NCI-H1436 treated with DMSO at 0.1 percent for 48 hours (cell line): ENCODE measurements at places on chromosomes 5 and 9.

GRCh38 chr5:176732736-176733405 lies 77.5 kb upstream of the UNC5A start:
- no peak for DNase-seq

- no peak for DNase-seq
These were observed 174.4 kb downstream of the SLIT3 start for GRCh38 chr5:169126481-169127021.

DNA sequence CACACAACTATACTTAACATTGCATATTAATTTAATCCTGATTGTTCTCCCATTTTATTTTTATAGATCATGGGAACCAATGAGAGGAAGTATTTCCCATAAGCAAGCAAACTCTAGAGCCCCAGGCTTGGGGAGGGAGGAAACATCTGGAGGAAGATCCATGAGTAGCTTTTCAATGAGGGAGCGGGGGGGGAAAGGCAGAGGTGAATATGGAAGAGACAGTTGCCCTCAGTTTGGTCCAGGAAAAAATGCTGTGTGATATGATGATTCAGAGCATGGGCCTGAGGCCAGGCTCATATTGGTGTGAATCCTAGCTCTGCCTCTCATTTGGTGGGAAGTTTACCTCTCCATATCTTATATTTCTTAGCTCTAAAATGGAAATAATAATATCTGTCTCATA lies 42.2 kb upstream of the ALDOB start:
- DNase-seq = no peak

GRCh38 chr5:33936381-33937016 lies at the start of gene RXFP3:
Gene RXFP3, plus strand, starts transcription at chr5:33936386. Its CDS starts 355 bp downstream, at chr5:33936741.
- DNase-seq = no peak

DNA sequence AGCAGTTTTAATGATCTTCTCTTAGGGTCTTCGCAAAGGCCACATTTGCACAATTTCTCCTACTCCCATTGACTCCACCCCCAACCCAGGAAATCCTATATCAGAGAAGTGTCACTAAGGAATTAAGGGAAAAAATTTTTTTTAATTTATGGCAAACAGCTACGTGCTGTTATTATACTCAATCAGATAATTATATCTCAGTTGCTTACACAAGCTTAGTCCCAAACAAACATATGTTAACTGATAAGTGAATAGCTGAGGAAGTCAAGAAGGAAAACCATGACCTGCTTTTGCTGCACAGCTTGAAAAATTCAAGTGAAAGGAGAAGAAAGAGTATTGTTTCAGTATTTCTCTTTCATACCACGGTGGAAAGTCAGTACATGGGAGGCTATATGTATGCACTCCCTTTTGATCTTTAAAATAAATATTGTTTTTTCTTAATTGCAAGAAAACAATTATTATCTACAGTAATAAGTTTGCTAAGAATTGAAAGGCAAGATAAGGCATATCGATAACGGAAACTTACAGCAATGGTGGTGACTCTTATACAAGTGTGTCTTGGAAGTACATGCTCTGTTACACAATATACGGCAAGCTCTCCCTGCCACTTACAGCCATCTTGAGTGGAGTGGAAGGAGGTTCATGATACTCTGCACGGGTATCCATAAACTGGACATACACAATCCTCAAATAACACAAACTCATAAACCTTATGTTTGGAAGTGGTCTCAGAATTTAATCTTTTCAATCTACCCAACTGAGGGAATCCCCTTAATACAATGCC lies 167.9 kb upstream of the FREM1 start:
- no peak for DNase-seq

DNA sequence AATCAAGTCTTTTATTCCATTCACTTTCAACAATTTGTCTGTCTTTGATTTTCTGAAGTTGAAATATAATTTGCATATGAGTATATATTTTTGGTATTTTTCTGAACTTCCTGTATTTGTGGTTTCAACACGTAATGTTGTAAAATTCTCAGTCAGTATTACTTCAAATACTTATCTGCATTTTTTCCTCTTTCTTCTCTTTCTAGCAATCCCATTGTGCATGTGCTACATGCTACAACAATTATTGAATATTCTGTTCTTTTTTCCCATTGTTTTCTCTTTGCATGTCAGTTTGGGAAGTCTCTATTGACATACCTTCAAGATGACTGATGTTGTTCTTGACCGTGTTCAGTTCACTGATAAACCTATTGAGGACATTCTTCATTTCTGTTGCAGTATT lies 5.6 kb upstream of the ANKRD18A start:
- DNase-seq = no peak

DNA sequence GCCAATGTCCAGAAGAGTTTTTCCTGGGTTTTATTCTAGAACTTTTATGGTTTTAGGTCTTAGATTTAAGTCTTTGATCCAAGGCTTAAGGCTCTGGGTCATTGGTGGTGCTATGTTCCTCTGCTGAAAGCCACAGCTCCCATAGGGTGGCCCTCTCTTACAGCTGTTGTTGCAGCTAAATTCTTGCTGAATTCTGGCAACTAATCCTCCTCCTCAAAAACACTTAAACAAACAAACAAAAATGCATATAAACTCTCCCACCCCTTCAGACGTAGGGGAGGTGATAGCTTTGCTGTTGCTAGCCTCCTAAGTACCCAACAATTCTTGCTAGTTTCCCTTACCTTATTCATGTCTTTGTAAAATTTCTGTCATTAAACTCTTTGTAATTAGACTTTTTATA lies 30.2 kb downstream of the IQGAP2 start:
- no peak for DNase-seq

- DNase-seq = no peak
These were observed 125.7 kb downstream of the FBN2 start for GRCh38 chr5:128412145-128412930.

DNA sequence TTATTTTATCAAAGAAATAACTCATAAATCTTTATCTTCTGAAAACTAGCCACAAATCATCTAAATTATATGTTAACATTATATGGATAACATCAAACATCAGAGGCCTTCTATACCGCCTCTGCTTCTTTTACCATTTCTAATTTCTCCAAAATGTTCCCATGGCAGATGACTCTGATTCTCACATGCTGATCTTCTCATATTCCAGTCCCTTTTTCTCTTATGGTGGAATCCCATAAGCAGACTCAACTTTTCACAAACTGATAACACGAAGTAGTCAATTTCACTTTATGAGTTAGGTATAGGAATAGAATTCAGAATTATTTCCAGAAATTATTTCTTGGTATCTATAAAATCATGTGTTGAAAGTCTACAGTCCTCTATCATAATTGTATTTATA lies 212.3 kb downstream of the ENC1 start:
- DNase-seq = no peak

DNA sequence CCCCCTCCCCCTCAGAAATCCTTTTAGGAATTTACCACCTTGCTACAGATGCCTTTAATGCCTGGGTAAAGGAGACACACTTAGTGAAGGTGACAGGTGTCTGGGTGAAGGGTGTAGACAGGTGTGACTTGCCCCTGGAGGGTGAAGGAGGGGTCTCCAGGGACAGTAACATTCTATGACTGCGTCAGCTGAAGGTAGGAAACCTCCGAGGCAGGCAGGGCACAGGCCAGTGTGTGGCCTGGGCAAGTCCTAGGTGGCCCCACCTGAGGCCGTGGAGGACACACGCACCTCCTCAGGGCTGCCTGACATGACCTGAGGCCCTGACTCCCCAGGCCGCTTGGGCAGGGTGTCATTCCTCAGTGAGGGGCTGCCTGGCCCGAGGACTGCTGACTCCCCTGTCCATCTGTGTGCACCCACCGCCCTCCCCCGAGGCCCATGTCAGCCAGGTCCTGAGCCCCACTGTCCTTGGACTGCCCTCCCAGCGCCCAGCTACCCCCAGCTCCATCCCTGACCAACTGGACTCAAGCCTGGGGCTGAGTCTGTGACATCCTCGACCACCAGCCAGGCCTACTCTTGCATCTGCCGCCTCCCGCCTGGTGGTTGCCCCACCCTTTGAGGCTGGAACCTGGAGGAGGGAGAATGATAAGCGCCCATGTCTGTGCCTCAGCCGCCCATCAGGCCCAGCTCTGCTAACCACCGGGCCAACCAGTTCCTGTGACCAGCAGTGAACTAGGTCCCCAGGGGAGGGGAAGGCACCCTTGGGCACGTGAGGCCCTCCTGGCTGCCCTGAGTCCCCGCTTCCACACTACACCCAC lies 18.4 kb downstream of the CARD19 start:
- no peak for DNase-seq

GRCh38 chr9:113545068-113545467 lies 81.5 kb downstream of the RGS3 start:
- no peak for DNase-seq

GRCh38 chr9:89177944-89178829 lies at the start of gene SHC3:
Gene SHC3, minus strand, starts transcription at chr9:89178818. Its CDS starts 358 bp downstream, at chr9:89178460.
- no peak for DNase-seq

DNA sequence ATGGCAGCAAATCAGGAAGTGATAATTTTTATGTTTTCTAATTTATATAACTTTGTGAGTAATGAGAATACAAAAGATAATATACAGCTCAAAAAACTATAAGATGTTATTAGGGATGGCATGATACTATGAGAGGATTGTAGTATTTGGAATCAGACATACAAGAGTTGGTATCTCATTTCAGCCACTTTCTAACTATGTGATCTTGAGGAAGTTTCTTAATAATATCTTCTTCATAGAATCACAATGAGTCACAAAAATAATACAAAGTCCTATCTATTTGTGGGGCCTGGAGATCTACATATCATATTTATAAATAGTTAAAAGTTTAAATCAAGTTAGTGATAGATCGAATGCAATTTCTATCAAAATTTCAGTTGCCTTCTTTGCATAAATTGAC lies 23.7 kb upstream of the TMED7 start:
- no peak for DNase-seq

DNA sequence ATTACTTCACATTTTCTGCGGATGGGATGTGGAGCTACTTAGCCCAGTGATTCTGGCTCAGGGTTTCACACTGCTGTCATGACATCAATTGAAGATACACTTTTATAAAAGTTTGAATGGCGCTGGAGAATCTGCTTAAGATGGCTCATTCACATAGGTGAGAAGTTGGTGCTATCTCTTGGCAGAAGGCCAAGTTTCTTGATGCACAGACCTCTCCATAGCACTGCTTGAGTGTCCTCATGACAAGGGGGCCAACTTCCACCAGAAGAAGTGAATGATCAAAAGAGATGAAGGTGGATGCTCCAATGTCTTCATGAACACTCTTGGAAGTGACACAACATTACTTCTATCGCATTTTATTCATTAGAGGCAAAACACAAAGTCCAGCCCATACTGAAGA lies 403.7 kb upstream of the CCNG1 start:
- DNase-seq = no peak

GRCh38 chr5:79077680-79078365 lies 8.3 kb downstream of the BHMT2 start:
- no peak for DNase-seq

- DNase-seq = no peak
These were observed 148.8 kb downstream of the GADD45G start for GRCh38 chr9:89753472-89754055.

DNA sequence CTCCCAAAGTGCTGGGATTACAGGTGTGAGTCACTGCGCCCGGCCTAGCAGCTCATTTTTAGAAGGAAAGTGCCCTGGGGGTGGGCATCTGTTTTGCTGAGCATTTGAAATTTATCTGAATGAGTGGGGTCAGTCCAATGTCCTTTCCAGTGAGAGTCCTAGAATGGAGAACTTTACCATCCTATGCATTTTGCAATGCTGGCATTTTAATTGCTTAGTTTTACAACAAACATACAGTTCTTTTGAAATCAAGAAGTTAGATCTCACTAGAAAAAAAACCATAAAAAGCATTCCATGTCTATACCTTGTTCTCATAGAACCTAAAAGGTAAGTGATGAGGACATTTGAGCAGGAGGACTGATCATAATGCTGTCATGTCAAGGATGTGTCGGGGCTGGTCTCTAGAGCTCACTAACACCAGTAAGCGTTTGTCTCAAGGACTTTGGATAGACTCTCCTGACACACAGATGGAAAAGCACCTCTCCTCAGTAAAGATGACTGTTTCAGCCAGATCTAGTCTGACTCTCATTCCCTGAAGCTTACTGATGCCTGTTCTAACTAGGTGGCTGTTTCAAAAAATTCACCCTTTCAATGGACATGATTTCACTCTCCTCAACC lies 83.9 kb downstream of the DCP2 start:
- no peak for DNase-seq

- no peak for DNase-seq
These were observed 115.2 kb downstream of the CWC27 start for GRCh38 chr5:64883912-64884311.

DNA sequence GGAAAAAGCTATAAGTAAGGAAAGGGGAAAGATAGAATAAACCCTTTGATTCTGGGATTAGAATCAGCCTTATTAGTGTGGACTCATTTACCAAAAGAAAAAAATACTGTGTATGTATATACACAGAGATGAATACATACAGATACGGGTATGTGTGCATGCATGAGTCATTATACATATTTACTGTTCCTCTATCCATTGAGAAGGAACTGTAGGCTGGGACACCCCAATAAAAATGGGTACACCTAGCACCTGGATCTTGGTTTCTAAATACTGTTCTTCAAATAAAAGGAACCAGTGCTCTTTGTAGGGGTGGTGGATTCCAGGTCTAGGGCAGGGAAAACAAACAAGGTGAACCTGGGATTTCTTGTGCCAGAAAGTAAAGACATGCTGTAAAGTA lies 48.3 kb downstream of the WHRN start:
- DNase-seq = no peak

- no peak for DNase-seq
These were observed 3.5 kb downstream of the PIP5K1B start for GRCh38 chr9:68708513-68708912.

- no peak for DNase-seq
These were observed 294.9 kb downstream of the NR3C1 start for GRCh38 chr5:143108498-143109128.

DNA sequence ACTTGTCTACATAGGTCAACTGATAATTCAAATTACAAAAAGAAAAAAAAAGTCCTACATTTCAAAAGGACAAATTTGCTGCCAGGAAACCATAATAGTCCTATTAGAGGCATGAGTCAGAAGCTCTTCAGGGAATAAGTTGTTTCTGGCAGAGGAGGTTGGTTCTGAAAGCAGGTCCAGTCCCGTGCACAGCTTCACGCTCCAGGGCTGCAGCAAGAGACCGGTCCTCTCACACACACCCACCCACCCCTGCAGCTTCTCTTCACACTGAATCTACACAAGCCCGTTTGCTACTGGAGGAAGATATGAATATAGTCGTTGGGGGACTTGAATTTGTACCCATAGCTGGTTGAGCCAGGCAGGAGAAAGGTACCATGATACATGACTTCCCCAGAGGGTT lies 36.9 kb upstream of the SLC1A3 start:
- DNase-seq = no peak

DNA sequence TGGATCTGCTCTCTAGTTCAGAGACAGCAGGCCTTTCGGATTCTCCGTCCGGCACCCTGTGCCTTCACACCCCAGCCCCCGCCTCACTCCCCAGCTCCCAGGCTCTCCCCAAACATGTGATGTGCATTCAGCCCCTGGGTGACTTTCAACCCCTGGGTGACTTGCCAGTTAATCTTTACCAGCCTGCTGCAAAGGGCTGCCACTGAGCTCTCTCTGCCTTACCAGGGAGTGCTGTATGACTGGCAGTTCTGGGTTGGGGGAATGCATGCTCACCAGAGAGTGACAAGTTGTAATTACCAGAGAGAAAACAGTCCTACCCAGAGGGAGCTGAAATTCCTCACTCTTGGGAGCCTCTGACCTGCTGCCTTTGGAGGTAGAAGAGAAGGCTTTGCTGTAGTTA lies 4.9 kb upstream of the ADRA1B start:
- no peak for DNase-seq
